Left forelimb (tissue), 1 donor: ENCODE measurements at places on chromosomes 6 and 20.

GRCh38 chr6:114339706-114340105, 3.1 kb downstream of the HS3ST5 start:
- no peak for DNase-seq

DNA sequence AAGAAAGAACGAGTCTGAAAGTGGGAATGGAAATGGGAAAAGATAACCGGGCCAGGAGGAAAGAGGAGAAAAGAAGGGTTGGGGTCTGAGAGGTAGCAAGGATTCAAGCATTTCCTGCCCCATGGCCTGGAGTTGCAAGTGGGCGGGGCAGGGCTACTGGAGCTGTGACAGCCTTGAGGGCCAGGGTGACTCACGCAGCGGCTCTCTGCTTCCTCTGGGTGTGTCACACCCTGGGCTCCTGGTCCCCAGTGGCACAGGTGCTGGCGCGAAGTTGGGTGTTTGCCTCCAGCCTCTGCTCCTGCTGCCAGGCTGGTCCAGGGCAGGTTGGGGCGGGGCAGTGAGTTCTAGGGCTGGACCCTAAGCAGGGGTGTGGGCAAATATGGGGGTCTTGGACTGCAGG, 3.3 kb upstream of the ULBP3 start:
- no peak for DNase-seq

DNA sequence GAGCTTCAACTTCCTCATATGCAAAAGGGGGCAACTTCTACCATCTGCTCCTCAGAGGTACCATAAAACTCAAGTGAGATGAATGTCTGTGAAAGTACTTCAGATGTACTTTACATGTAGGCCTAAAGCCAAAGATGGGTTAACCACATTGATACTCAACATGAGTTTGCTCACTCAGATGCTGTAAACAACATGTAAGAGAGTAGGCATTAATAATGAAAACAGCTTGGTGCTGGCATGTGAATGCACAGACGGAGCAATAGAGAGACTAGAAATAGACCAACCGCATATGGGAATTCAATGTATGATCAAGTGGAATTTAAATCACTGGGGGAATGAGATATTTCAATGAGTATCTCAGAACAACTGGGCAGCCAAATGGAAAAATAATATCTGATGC, 143.8 kb upstream of the CDYL start:
- no peak for DNase-seq

GRCh38 chr6:50714487-50715379, 1.4 kb downstream of the TFAP2D start:
- no peak for DNase-seq

DNA sequence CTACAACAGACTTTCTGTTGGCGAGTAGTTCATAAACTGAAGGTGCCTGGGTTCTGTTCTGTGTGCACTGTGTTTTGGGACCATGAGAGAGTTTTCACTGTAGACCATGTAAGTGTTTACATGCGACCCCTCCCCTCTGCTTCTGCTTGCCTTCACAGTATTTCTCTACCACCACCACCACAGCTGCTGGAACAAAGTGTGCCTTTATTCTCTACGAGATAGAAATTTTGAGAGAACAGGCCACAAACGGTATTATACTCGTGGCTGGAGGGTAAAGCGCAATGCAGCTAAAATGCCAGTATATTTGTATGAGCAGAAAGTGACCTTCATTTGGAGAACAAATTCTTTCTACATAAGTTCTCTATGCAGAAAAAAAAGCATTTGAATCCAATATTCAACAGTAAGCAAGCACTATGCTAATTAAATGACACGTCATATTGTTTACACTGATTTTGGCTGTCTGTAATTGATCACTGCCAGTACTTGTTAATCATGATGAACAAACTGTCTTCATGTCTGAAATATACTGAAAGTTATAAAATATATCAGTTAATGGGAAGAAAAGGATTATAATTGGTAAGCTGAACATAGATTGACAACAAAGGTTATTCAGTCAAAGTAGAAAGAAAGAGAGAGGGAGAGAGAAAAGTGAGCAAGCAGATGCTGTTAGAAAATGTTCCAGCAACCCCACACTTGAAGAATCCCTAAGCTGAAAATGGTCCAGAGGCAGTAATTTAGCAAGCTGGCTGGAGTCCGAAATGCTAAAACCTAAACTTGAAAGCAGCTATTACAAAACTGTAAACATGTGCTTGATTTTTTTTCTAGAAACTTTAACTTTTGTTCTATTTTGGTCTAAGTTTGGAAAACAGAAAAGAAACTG, 8.8 kb downstream of the CLDN20 start:
- DNase-seq = no peak

GRCh38 chr20:14761903-14762302, 424.5 kb upstream of the FLRT3 start:
- no peak for DNase-seq

GRCh38 chr6:63923139-63923739, 287.6 kb downstream of the PHF3 start:
- DNase-seq = no peak

- DNase-seq = no peak
Measured at GRCh38 chr6:6239598-6240581, 80.6 kb downstream of the F13A1 start.

DNA sequence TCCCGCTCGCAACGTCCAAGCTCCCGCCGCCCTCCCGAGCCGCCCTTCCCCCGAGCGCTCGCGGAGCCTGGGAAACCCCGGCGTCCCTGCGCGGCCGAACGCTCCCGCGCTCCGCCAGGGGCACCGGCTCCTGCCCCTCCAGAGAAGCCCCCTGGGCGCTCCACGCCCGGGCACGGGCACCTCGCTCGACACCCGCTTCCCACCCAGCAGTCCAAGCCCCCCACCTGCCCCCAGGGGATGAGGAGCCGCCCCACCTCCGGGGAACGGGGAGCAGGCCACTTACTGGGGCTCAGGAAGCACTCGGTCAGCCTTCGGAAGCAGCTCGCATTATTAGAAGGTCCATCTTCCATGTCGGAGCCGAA, 1.4 kb downstream of the PDE10A start:
- no peak for DNase-seq

- no peak for DNase-seq
Measured at GRCh38 chr20:37223053-37223452, 38.6 kb downstream of the GHRH start.

DNA sequence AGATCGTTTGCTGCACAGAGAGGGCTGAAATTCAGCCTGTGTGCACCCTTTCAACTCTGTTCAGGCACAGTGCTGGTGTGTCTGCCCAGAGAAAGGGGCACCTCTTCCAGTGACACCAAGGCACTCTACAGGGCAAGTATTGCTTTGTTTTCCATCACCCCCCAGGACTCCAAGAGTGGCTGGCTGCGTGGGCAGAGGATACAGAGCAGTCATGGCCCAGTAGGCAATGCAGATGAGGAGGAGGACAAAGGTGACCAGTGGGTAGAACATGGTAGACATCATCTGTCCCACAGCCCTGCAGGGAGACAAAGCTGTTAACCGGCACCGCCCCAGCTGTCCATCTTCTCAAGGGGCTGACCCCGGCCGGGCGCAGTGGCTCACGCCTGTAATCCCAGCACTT, 6.7 kb upstream of the NEU1 start:
- DNase-seq = no peak

GRCh38 chr6:15593798-15594197, 69.0 kb downstream of the DTNBP1 start:
- no peak for DNase-seq
